ENCODE measurements at places on chromosomes 6 and 20.

GRCh38 chr20:47273591-47274235, 82.8 kb downstream of the ZMYND8 start:
- no peak for DNase-seq

DNA sequence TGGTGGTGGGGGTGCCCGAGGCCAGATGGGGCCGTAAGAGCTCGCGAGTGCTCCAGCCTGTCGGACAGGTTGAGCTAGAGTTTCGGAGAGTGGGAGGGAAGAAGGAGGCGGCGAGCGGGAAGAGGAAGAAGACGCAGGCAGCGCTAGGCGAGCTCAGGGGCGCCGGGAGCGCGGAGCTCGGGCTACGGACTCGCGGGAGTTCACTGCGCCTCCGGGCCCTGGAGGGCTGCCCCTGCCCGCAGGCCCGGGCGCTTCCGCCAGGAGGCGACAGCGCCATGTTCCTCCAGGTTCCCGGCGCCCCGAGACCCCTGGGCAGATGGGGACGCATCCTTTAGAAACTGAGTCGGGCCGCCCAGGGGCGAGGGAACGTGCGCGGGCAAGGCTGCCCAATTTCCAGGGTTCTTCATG, 984 bp downstream of the TFAP2C start:
- DNase-seq = no peak

- DNase-seq = no peak
These were observed 6.7 kb downstream of the BCLAF1 start for GRCh38 chr6:136282906-136283305.

GRCh38 chr6:158464483-158464882, 95.4 kb upstream of the TMEM181 start:
- no peak for DNase-seq

DNA sequence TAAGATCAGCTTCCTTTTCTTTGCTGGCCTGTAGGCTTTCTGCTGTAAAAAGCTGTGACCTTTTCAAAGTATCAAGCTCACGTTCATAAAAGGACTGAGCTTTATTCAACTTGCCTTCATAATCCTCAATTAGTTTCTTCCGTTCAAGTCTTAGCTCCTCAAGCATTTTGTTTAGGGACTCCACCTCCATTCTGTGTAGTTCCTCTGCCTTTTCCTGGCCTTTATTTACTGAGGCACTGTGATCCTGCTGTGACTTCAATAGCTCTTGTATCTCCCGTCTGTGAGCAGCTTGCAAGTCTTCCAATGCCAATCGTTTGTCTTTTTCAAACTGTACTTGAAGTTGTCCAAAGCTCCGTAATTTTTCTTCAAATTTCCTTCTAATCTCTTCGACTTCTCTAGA, 54.4 kb downstream of the FAM184A start:
- DNase-seq = no peak

DNA sequence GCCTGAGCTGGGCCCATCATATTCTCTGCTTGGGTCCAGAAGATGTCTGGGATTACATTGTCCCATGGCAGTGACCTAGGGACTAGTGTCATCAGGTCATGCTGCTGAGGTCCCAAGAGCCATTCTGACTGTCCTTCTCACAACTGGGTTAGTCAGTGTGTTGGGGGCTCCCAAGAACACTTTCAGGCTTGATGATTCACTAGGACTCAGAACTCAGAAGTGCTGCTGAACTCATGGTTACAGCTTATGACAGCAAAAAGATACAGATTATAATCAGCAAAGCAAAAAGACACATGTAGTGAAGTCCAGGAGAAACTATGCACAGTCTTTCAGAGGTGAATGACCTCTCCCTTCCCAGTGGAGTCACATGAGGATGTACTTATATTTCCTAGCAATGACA, 107.8 kb downstream of the SYNE1 start:
- DNase-seq = no peak

DNA sequence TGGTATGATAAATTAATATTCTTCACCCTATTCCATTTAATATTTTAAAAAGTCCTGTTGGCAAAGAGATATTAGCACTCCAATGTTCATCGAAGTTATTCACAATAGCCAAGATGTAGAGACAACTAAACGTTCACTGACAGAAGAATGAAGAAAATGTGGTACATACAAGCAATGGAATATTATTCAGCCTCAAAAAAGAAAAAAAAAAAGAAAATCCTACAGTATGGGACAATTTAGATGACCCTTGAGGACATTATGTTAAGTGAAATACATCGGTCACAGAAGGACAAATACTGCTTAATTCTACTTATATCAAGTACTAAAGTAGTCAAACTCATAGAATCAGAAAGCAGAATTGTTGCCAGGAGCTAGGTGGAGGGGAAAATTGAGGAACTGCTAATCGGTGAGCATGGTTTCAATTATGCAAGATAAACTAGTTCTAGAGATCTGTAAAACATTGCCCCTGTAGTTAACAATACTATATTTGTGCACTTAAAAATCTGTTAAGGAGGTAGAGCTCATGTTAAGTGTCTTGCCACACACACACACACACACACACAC, 4.7 kb downstream of the GCLC start:
- no peak for DNase-seq

- no peak for DNase-seq
These were observed 223.2 kb downstream of the ZNF217 start for GRCh38 chr20:53370345-53370961.

GRCh38 chr6:133809406-133809805, 79.5 kb upstream of the TCF21 start:
- no peak for DNase-seq

- no peak for DNase-seq
These were observed 8.6 kb downstream of the CD83 start for GRCh38 chr6:14126191-14126590.

- no peak for DNase-seq
These were observed 58.7 kb downstream of the VAPB start for GRCh38 chr20:58447511-58448391.

GRCh38 chr20:3815703-3816315, 4.5 kb upstream of the AP5S1 start:
- DNase-seq = no peak

GRCh38 chr6:18600255-18600654, 213.1 kb downstream of the RNF144B start:
- no peak for DNase-seq
